ENCODE measurements at places on chromosomes 7 and 10.

DNA sequence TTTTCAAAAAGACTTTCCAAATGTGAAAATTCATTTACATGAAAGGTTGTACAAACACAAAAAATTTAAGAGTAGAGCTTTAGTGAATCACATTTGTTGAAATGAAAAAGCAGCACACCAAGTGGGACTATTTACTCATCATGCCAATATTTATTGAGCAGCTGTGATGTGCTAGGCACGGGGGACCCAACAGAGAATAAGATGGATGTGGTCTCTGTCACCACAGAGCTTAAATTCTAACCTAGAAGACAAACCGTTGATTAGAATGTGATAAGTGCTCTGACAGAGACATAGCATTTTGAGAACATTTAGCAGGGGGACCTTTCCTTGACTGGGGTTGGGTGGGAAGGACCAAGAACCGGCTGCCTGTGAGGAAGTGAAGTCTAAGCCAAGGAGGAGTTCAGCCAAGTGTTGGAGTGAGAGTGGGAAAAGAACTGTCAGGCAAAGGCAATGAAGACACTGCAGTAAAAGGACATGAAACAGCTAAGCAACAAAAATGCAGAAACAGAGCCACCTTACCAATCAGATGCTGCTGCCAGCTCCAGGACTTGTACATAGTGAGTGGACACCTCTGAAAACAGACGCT is 19.1 kb downstream of the ADAM12 start:
- DNase-seq: no peak

DNA sequence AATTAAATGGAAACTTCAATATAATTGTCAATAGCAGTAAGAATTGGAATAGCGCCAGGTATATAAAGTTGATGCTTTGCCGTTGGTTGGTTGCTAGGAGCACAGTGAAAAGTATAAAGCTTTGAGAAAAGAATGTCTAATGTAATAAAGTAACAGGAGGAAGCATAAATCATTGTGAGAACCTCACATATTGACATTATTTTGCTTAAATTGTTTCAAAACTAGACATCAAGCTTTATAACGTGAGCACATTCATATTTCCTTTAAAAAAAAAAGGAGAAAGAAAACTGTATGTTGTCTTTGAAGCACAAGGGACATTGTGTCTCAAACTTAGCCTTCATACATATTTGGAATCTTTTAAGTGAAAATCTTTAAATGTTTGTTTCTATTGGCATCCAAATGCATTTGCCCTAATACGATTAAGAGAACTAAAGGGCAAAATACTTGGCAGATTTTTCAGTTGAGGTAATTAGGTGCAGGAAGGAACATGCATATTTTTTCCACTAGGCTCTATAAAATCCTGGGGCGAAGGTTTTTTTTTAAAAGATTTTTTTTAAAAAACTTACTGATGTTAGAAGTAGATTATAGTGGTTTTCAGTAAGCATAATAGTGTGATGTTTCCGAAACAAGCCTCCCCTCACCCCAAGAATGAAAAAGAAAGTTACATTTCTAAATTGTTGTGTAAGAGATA is 92.4 kb downstream of the ARID5B start:
- DNase-seq: no peak

- DNase-seq: no peak
Measured at GRCh38 chr10:29210266-29210868, 78.5 kb upstream of the LYZL1 start.

- no peak for DNase-seq
Measured at GRCh38 chr7:118311121-118311836, 86.8 kb downstream of the ANKRD7 start.

DNA sequence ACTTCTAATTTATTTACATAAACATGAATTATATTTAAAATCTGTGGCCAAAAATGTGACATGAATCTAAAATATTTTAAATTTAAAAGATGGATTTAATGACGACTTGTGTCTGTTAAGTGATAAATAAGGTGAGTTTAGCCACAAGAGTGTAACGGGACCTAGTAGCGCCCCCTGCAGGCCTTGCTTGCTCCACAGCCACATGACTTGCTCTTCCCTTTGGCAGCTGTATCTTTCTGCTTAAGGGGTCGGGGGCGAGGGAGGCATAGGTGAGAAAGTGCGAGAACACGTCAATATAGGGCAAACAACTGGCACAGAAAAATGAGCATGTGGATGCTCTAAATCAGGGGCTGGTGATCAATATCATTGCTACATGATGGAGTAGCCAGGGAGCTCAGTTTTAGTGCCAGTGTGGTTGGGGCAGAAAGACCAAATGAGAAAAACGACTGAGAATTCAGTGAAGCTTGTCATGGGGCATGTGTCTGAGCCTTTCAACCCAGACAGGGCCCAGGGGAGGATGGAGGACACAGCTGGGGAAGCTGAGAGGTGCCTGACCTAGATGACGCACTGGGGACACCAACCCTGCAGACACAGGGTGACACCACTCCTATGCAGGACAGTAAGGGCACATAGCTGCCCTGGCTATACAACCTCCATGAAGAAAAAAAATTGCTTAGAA is 49.8 kb downstream of the PAXIP1 start:
- peak; percentile 80 for DNase-seq

GRCh38 chr10:29150010-29150409 is 138.9 kb upstream of the LYZL1 start:
- no peak for DNase-seq

Measured in activated CD4-positive, alpha-beta T cell treated with anti-CD3 and anti-CD28 coated beads, Interleukin-2, amount 50 U/mL, for 48 hours (primary cell).